ENCODE measurements at places on chromosomes 11 and 22. TPM values are rescaled to one million over a fixed set of nuclear protein-coding genes. Genes with fewer than 3 reads are reported as not detected.

The TRIM48 gene
- total RNA-seq = not detected

DNA sequence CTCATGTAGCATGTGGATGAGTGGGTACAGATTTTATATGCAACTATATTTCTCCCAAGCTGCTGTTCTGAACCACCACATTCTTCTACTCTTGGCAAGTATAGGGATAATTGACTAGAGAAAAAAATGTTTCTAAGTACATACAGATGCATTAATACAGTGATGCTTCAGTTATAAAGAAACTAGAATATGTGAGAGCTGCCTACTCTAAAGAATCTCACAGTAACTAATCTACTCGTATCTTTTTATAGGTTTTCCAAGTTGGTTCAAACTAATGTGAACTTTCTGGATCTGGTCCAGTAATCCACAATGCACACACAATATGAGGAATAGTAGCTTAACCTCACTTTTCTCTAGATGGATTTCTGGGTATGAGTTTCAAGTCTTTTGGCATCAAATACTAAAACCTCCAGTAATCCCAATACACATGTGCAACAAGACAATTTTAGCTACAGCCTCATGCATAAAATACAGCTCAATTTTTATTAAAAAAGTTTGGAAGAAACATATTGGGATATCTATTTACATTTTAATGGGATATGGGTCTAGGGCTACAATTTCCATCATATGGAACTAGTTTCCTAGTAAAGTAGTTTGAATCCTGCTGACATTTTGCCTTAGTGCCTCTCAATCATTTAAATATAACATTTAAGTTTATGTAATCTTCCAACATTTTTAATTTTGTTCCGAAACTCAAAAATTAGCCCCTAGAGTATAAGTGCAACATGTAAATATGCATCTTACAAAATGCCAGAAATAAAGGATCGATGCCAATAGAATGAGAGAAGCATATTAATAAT is 2209.7 kb downstream of the LRRC4C start:
- no peak for DNase-seq

The C11orf16 gene
- not detected for total RNA-seq

DNA sequence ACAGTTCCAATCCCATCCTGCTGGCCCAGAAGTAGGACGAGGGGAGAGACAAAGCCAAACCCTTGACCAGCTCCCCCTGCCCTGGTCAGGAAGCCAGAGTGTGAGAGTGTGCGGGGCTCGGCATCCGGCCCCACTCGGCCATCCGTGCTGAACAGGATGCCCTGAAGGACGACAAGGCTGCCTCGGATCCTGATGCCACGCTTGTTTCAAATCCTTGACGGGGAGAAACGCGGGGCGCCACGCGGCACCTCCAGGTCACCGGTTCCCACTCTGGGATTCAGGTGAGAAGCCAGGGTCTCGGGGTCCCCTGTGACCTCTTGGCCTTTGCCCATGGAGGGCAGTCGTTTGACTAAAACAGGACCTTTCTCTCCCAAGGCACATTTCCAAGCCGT is 167.8 kb downstream of the BRD1 start:
- DNase-seq = no peak

DNA sequence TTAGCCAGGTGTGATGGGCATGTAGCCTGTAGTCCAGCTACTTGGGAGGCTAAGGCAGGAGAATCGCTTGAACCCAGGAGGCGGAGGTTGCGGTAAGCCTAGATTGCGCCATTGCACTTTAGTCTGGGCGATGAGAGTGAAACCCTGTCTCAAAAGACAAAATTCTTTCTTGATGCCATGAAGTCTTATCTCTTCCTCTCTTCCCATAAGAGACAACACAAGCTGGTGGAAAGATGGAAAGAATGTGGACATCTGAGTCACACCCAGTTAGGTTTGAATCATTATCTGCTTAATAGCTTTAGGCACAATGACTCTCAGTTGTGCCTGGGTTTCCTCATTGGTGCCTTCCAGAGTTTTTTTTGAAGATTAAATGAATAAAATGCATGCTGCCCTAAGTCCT is 35.3 kb downstream of the KREMEN1 start:
- DNase-seq = no peak

- DNase-seq = no peak
These were observed 203.1 kb downstream of the TENM4 start for GRCh38 chr11:79237703-79238102.

DNA sequence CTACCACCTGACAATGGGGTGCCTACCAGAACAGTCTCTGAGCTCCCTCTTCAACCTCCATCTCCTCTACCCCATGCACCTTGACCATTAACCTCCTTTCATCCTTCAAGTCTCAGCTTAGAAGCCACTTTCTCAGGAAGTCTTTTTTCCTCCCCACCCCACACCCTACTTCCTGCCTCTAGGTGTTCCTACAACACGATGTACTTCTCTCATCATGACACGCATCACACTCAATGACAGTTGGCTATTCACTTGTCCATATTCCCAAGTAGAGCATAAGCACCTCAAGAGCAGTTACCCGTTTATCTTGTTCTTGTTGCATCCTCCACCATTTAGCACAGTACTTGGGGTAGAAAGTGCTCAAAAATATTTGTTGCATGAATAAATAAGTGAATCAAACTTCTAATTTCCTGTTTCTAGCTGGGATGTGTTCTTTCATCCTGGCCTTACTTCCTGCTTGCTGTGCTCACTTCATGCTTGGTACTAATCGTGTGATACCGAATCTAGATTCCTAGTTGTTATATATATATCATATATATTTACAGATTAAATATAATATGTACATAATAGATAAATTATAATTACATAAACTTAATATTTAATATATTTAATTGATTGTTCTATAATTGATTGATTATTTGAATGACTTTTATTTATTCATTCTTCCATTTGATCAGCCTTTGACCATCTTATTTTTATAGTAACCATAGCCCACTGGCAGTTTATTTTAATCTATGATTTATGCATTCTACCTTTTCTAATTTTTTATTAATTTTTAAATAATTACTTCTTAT is 177.5 kb upstream of the TMEM45B start:
- DNase-seq = no peak

All from colonic mucosa (tissue), 4 donors.